ENCODE measurements at places on chromosomes 12 and 14.

DNA sequence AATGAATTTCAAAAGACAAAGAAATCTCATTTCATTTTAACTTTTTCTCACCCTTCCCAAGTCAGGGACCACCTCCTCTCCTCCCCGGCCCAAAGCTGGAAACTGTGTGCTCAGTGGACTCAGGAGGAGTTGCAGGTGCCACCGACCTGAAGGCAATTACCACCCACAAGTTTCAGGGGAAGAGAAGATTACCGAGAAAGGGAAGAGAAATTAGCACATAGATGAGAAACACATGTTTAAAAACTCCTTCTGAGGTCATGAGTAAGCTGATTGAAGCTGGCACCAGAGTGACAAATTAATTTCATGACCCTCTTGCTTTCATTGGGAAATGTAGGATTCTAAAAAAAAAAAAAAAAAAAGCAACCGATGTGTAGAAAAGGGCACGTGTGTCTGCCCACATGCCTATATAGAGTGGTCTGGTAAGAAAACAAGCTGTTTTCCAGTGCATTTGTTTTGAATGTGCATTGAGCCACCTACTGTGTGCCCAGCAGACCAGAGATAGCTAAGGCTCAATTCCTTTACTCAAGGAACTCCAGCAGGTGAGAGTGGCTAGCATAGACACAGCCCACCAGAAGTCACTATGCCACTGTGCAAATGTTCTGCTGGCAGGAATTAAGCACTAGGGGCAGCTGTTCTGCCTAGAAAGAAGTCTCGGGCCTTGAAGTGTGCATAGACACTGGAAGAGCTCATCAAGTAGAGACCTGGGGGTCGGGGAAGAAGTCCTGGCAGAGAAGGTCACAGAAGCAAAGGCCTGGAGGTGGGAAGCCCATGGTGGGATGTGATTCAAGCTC lies 30.5 kb downstream of the DPF3 start:
- no peak for DNase-seq

DNA sequence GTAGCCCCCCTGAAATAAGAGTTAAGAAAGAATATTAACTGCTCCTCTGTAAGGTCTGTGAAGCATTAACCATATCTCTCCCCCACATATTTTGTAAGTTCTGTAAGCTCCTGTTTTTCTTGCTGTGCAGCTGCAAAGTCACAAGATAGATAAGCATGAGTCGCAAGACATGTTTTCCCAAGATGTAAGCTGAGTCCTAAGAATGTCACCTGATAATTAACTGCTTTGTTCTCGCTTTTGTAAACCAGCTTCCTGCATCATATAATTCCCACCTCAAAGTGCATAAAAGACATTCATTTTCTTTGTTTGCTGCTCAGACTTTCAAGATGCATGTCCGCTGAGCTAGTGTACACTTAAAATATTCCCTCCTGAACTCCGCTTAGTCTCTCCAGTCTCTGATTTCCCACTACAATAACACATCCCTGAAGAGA lies 27.0 kb upstream of the PHC1 start:
- no peak for DNase-seq

GRCh38 chr14:77026930-77027537 lies 1.5 kb downstream of the IRF2BPL start:
- DNase-seq: peak; percentile 30

DNA sequence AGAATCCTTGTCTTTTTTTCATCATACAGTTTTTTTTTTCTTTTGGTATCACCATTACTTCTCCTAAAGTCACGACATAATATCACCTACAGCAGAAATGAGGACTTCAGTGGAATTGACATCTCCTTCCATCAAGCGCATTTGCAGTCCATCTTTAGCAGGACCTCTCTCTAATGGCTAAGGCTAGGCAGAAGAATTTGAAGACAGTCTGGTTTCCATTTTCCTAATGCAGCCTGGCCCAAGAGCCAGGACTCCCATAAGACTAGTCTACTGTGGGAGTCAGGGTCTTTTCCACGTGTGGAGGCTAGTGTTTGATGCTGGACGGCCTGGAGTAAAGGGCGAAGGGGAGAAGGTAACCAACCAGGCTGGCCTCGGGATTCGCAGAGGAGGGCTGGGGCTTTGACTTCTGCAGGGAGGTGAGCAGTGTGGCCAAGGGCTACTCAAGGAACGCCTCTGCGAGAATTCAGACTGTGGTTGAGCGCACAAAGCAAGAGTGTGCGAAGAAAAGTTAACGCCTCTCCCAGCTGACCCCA lies 769 bp upstream of the ZNF740 start:
- peak; percentile 65 for DNase-seq

DNA sequence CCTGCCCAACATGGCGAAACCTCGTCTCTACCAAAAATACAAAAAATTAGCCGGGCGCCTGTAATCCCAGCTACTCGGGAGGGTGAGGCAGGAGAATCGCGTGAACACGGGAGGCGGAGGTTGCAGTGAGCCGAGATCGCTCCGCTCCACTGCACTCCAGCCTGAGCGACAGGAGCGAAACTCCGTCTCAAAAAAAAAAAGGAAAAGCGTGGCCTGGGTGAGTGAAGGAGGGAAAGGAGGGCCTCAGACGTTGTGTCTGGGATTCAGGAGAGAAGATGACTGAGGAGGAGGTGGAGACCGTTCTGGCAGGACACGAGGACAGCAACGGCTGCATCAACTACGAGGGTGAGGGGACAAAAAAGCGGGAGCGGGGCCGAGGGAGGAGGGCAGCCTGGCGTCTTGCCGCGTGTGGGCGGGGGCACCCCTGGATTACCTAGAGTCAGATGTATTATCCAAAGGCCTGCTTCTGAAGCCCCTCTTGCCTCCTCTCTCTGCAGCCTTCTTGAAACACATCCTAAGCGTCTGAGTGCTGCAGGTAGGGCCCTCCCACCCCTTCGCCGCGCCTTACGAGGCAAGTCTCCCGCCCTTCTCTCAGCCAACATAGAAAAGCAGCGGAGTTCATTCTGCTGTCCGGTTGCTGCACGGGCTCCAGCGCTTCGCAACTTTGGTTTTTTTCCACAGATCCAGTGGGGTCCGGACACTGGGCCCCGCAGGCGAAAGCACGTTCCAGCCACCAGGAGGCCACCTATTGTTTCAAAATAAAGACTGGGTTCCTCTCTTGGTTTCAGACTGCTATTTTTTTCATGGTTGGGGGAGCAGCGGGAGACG lies 744 bp upstream of the MYL6 start:
- peak; percentile 38 for DNase-seq

DNA sequence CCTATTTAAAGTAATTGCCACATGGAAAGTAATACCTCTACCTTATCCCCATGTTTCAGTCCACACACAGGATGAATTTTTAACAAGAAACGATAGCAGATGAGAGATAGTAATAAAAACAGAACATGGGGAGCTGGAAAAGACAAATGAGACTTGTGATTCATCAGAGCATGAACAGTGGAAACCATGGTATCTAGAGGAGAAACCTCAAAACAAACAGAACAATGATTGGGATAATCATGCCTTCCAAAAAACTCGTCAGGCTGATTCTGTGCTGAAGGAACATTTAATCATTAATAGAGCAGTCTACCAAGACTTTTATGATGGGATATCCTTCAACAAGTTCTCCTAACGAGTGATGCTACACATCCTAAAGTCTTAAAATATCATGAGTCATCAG lies 1390.7 kb downstream of the FSCB start:
- no peak for DNase-seq

DNA sequence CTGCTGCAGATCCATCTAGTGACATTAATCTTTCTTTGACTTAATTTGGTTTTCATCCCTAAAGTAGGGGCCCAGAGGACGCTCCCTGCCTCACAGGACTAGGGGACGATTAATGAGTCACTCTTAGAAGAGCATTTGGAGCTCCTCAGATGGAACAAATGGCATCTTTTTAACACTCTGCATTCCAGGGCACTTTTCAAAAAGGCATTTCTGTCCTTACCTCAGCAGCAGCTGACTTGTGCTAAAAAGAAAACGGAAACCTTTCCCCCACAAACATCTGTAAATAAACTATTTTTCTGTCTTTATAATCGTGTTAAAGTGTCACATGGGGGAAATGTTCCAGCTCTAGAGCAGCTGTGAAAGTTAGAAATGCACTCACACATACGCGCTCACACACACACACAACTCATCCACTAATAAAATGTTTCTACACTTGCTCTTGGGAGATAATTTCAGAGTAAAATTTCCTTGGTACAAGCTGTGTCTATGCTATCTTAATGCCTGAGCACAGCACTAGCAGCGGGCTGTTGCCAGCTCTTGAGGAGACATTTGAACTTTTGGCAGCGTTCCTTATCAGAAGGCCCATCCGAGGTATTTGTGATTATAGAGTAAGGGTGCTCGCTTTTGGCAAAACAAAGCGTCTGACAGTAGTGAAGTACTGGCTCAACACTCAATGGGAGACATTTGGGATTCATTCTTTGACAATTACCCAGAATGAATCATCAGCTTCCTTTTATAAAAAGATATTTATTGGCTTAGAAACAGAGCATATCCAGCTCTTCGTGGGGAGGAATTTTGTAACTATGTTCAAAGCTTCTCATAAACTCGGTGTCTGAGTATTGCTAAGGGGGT lies 141.3 kb downstream of the PLXNC1 start:
- DNase-seq: no peak

DNA sequence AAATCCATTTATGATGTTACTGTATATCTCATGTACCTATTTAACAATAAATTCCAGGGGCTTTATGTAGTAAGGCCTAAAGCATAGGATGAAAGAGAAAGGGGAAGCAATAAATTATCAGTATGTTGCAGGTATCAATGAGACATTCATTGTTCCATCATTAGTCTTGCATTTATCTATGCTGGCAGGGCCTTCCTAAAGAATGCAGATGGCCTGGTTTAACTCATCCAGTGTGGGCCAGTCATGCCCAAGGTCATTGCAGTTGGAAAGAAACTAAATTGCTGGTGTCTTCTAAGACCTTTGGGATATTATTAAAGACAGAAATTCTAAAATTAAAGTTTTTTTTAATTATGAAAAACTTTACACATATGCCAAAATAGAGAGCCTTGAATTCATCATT lies 98.3 kb downstream of the AVPR1A start:
- no peak for DNase-seq

DNA sequence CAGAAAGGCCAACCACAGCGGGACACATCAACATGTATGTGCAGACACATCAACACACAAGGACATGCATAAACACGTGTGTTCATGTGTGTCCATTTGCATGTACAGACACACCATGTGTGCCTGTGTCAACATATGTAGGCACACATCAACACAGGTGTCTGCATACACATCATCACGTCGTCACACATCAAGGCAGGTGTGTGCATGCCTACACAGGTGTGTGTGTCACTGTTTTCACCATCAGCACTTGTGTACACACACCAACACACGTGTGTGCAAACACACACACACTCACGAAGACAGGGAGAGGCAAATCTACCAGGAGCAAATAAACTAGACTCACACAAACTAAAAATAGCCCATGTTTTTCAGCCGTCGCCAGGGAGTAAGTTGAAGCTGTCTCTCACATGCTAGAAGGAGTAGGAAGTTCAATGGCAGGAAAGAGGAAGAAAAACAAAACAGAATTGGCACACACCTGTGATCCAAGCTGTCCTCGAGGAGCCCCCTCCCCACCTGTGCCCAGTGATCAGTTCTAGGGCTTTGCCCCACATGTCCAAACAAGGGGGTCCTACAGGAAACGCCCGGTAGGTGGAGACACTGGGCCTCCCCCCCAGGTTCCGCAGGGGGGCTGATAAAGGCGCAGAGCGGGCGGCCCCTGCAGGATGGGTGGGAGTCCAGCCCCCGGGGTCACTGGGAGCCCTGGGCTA lies 7.4 kb downstream of the SCARB1 start:
- DNase-seq: no peak

GRCh38 chr12:88793096-88793495 lies 212.8 kb upstream of the KITLG start:
- no peak for DNase-seq

DNA sequence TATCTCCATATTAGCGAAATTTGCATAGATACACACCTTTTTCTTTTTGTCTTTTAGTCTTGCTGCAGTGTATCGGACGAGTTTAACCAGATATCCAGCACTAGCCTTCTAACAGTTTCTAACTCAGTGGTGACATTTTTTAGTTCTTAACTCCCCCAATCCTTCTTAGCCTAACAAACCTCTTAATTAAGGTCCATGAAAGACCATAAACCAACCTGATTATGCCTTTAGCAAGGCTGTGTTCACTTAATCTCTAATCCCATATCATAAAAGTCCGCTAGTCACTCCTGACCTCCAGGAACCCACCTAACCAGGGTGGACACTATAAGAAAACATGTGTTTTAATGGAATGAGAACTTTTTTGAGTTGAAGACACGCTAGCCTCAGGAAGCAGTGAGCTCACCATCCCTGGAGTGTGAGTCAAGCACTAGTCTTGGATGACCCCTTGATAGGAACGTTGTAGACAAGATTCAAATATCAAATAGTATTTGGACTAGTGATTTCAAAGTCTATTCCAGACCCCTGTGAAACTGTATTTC lies 9.5 kb downstream of the CDKN1B start:
- no peak for DNase-seq

DNA sequence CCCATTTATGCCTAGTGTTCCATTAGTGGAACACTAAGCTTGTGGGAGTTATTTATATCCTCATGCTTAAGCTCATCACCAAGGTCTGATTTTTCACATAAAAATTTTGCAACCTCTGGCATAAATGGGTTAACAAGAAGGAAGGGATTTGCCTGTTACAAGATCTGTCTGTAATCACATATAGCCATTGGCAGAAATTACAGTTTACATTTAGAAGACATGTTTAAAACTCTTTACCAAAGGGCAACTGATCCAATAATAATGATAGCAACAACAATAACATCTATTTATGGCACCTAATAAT lies 422.9 kb downstream of the ZFP36L1 start:
- no peak for DNase-seq

- DNase-seq: no peak
Observed at GRCh38 chr12:12191008-12191407, 75.8 kb downstream of the LRP6 start.

DNA sequence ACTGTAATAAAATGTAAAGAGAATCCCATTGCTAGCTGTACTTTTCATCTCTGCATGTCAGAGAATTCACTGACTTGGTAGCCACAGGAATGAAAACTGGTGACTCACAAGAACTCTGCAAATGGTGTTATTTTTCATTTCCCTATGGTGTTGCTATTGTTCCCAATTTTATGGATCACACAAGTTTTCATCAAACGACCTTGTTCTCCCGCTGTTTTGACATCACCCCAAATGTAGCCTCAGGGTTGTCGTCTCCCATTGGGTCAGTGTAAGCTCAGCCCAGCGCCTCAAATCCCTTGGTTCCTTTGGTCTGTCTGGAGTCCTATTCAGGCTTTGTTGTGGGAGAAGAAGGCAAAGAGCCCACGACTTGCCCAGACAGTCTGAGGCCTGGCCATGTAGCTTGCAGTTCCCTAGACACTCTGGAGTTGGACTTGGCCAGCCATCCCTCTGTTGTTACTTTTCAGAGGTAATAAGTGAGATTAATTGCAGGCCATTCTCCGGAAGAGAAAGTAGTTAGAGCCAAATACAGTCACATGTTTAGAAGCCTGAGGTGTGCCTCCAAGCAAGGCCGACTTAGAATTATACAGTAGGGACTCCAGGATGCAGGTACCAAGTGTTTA lies 159.2 kb downstream of the TGFB3 start:
- DNase-seq: no peak

- no peak for DNase-seq
Observed at GRCh38 chr12:52871291-52872039, 22.7 kb upstream of the KRT78 start.
